Peyer's patch (tissue), 4 donors: ENCODE measurements at places on chromosomes 2 and 18.

DNA sequence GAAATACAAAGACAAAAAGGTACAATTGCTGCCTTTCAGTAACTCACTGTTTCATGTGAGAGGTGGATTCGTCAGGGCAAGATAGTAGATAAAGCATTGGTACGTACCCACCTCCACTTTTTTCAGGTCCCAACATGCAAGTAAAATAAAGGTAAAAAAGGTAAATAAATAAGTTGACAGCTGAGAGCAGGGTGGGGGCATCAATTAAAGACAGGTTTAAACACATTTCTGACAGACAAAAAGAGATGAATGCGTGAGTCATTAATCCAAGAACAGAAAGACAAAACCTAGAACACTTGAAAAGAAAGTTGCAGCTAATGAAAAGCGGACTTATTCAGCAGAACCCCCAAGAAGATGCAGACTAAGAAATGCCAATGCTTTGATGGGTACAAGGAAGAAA is 979.6 kb upstream of the CDH2 start:
- no peak for DNase-seq

DNA sequence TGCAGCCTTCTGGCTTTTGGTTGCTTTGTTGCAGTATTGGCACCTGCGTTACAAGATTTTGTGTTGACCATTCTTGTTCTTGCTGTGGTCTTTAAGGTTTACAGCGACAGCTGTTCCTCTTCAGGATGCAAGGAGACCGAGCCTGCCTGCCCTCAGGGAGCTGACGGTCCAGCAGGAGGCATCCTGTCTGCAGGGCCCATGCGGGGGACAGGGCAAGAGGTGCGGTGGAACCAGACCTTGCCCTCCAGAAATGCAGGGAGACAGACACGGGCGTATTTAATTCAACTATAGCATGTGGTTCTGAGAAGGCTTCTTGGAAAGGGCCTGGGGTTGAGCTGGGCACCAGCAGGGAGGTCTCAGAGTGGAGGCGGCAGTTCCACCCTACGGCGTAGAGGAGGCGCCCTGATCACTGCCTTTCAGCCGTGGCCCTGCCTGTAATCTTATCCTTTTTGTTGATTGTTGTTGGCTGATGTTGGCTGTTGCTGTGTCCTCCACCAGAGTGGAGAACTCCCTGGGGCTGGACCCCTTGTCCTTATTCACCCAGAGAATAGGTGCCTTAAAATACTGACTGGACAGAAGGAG is 71.7 kb downstream of the HPCAL1 start:
- no peak for DNase-seq

DNA sequence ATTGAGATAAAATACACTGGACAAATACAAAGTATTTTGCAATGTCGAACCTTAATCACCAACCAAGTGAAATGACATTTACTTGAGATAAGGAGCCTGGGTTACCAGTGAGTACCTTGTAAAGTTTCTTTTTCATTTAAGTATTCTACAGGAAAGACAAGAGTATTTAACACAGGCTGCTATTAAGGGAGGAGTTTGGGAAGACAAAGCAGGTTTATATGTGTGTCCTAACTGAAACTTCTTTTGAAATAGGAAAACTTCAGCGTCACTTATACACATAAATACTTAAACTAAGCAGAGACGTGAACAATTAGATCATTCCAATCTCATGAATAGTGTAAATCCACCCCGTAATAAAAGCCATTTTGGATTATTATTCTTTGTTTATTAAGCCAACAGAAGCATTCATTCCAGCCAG is 126.7 kb upstream of the CYP26B1 start:
- DNase-seq: no peak

DNA sequence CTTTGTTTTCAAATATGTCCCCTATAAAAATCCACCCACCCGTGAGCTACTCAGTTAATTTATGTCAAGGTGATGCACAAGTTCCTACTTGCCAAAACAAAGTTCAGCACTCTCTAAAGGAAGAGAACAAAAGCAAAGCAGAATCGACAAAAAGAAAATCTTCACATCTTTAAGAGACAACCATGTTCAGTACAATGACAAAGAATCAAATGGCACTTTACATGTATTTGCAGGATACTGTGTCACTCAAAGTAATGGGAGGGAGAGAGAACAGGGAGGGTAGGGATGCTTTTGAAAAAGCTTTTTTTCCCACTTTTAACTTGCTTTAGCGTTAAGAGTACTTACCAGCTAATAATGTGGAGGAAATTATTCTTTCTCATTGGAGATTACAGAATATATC is 39.0 kb upstream of the FAM237A start:
- DNase-seq: no peak

DNA sequence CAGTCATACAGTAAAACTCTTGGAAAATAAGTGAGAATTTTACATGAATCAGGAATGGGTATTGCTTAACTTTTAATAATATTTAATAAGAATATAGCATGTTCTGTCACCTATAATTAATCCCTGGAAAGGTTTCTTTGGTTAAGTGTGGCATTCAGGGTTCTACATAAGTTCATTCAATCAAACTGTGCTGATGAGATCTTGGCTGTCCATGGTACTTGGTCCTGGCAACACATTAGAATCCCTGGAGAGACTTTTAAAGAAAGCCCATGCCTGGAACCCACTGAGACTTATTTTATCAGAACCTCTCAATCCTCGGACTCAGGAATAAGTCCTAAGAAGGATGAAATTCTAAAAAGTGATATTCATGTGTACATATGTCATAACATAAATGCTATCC is 60.3 kb downstream of the CERKL start:
- DNase-seq: no peak

DNA sequence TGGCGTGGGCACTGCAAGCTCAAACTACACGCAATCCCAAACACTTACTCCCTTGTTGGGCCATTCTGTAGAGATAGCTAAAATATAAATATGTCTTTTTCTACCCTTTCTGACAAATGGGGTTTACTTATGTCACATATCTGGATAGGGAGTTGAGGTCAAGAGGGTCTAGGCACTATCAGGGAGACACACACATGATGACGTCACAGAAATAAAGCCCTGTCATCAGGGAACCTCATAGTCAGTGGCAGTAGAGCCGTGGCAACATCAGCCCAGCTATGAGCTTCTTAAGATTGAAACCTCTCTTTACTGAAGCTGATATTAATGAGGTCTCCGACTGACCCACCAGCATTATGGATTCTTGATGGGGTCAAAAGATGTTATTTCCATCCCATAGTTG is 234.6 kb upstream of the CDH7 start:
- no peak for DNase-seq

GRCh38 chr2:144924827-144925226 is 404.9 kb upstream of the ZEB2 start:
- no peak for DNase-seq

DNA sequence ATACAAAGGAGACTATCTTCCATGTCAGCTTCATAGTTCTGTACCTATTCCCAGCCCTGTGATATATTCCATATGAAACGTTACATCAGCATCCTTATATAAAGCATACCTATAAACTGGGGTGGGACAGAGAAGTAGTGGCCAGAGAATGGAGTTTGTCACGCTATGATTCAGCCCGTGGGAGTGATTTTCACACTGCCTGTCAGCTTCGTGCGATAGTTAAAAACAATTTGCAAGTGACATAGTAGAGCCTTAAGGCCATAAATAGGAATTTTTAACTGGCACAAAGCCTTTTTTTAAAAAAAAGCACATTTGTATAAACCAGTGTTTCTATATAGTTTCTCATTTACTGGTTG is 30.2 kb downstream of the PKP4 start:
- DNase-seq: no peak

DNA sequence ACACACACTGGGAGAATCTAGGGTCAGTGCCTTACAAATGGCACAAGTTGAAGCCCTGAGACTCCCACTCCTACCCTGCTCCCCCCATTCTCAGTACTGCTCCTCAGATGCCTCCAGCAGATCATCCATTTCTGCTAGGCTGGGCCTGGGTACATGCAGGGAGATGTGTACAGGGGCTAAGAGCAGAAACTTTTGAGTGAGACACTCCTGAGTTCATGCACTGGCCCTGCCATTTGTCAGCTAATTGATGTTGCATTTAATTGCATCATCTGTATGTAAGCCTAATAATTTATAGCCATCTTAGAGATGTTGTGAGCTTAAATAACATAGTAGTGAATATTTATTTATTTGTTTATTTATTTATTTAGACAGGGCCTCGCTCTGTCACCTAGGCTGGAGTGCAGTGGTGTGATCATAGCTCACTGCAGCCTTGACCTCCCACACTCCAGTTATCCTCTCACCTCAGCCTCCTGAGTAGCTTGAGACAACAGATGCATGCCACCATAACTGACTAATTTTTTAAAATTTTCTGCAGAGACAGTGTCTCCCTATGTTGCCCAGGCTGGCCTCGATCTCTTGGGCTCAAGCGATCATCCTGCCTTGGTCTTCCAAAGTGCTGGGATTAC is 4.8 kb upstream of the CASP8 start:
- no peak for DNase-seq

- peak; percentile 83 for DNase-seq
Measured at GRCh38 chr2:101120124-101120996, 30.8 kb downstream of the TBC1D8 start.

GRCh38 chr2:56583796-56584315 is 400.1 kb downstream of the CCDC85A start:
- DNase-seq: no peak

- no peak for DNase-seq
Measured at GRCh38 chr2:158618891-158619490, 162.2 kb downstream of the PKP4 start.

GRCh38 chr2:235085476-235085875 is 133.7 kb downstream of the SH3BP4 start:
- no peak for DNase-seq

DNA sequence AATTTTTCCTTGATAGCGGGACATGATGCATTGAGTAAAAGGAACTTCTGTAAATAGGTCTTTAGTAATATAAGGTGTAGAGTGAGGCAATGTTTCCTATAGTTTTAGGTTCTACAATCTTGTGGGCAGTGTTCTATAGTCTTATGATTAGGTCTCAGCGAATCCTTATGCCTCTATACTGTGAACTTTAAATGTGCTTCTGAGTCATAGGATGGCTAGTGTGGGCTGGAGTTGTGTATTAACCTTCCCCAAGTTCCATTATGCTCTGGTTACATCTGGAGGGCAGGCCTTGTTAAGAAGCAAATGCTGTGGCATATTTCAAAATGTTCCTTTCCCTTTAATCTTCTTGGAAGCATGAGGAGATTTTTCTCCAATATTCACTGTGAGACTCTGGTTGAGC is 73.5 kb downstream of the ROCK2 start:
- no peak for DNase-seq

DNA sequence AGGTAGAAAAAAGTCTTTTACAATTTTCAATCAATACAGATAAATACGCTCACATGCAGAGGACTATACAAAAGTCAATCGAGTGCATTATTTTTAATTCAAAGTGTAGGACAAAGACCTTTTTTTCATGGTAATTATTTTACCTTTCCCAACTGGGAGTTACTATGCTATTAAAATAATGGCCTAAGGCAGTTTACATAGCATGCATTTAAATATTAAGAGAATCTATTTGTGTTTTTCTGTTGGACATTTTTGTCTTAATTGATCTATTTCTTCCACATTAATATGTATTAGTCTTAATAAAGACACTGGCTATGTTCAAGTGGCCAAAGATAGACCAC is 130.2 kb upstream of the MAP3K20 start:
- DNase-seq: no peak

- no peak for DNase-seq
Measured at GRCh38 chr18:7177116-7177744, 53.7 kb upstream of the LRRC30 start.
